ENCODE measurements at places on chromosomes 11 and 22. TPM values are rescaled to one million over a fixed set of nuclear protein-coding genes. Genes with fewer than 3 reads are reported as not detected.
A peak's percentile ranks its signal among the peaks of the same experiment; 100 is the strongest.

- no peak overlapping the region for H3K27ac ChIP-seq
- DNase-seq, result no peak
- no peaks in the 10 kb centered on the region for H3K36me3 ChIP-seq
Observed at GRCh38 chr11:126088999-126089398, 26.3 kb upstream of the CDON start.

GRCh38 chr22:22857607-22858558 lies 29.7 kb upstream of the IGLL5 start:
- no peaks in the 10 kb centered on the region for H3K36me3 ChIP-seq
- DNase-seq, result no peak
- H3K4me1 ChIP-seq, result no peaks in the 10 kb centered on the region
- H3K27ac ChIP-seq, result no peak overlapping the region

- H3K4me1 ChIP-seq, result peaks cover 85% of the 10 kb centered on the region
- peak overlapping the region; percentile 64 for H3K4me3 ChIP-seq
- peak overlapping the region; percentile 73 for H3K27ac ChIP-seq
- DNase-seq, result peak; percentile 86
Observed at GRCh38 chr22:39242595-39243438, 2.0 kb downstream of the PDGFB start.

DNA sequence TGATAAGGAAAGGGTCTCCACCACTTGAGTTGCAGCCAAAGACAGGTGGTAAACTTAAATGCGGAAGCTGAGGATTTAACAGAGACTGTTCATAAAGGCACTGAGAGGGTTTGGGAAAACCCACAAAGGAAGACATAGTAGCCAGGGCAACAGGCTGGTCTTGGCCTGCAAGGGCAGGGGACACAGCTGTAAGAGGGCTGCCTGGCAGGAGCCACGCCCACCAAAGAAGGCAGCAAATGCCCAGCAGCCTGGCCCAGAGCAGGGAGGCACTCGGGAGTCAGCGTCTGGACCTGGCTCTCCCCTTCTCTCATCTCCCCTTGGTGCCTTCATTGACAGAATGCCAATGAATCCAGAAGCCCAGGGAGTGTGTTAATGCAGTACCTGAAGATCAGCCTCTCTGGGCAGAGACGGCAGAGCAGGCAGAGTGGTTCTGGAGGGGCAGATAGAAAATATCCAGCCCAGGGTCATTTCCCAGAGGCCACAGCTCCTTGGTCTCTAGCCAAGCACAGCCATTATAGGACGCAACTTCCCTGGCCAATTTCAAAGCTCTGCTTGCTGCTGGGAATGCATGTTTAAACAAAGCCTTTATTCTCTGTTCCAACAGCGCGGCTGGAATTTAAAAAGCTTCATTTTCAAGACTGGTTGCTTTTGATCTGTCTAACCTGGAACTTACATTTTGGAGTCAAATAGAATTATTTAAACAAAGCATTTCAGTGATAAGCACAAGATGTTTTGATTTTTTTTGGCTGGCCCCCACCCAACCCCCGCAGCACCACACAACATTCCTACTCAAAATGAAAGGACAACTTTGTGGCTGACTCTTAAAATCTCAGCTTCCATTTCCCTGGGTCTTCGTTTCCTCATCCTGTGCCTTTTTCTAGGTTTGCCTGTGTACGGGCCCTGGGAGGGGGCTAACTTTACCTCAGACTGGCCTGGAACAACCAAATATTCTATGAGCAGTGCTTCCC lies 125.6 kb upstream of the LMO1 start:
- DNase-seq, result peak; percentile 22
- no peak overlapping the region for H3K27ac ChIP-seq
- H3K27me3 ChIP-seq, result no peaks in the 10 kb centered on the region
- H3K4me3 ChIP-seq, result no peak overlapping the region
- no peaks in the 10 kb centered on the region for H3K4me1 ChIP-seq

SERPIND1 gene
- total RNA-seq, result 0.61 TPM

DNA sequence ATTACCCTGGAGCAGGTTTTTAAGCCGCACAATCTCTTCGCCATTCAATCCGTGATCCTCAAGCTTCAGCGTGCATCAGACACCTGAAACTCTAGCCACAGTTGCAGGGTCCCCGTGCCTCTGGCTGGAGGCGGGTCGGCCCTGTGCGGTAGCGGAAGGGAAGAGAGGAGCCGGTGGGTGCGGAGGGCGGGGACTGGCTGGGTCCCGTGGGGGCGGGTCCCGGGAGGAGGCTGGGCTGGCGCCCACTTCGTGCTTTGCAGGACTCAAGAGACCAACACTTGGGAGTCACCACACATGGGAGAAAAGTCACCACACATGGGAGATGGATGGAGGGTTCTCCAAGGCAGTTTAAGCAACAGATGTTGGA lies 772 bp downstream of the C22orf15 start:
- no peaks in the 10 kb centered on the region for H3K36me3 ChIP-seq
- H3K4me3 ChIP-seq, result peak overlapping the region; percentile 20
- H3K4me1 ChIP-seq, result peaks cover 34% of the 10 kb centered on the region

MS4A3 gene
- total RNA-seq, result not detected

MOB2 gene
- 47.5 TPM for total RNA-seq

GRCh38 chr11:35118906-35119305 lies 20.1 kb upstream of the CD44 start:
- H3K27ac ChIP-seq, result no peak overlapping the region
- no peaks in the 10 kb centered on the region for H3K4me1 ChIP-seq
- no peak overlapping the region for H3K4me3 ChIP-seq
- DNase-seq, result no peak
- no peaks in the 10 kb centered on the region for H3K27me3 ChIP-seq
- H3K36me3 ChIP-seq, result no peaks in the 10 kb centered on the region

DNA sequence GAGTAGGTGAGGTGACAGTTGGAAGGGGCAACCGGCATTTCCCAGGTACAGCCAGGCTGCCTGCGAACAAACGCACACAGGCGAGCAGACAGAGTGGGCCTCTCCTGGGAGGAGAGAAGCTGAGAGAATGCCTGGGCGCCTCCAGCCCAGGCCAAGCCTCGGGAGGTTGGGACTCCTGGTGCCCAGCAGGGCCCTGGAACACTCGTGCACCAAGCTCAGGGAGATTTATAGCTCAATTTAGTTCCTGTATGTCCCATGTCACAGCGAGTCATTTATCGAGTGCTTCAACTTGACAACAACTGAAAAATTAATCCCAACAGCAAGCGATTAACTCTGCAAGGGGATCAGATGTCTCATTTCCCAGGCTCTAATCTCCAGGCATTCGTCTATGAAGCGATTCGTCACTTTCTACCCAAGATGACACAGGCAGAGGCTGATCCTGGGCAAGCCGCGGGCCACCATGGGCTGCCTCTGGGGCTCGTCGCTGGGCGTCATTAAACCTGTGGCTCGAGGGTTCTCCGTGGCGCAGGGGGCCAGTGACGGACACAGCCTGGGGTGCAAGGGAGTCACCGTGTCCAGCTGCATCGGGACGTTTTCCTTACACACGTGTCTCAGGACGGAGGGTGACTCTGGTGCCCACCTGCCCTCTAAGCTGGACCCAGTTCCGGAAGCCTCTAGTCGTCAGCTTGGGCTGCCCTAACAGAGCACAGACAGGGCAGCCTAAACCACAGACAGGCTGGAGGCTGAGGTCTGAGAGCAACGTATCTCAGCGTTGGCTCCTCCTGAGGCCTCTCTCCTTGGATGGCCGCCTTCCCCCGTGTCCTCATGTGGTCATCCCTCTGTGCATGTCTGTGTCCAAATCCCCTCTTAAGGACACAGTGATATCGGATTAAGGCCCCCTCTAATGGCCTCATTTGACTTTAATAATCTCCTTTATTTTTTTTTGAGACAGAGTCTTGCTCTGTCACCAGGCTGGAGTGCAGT lies 154.1 kb downstream of the CTTN start:
- H3K27me3 ChIP-seq, result no peaks in the 10 kb centered on the region
- no peak overlapping the region for H3K27ac ChIP-seq
- no peaks in the 10 kb centered on the region for H3K36me3 ChIP-seq
- DNase-seq, result no peak

DNA sequence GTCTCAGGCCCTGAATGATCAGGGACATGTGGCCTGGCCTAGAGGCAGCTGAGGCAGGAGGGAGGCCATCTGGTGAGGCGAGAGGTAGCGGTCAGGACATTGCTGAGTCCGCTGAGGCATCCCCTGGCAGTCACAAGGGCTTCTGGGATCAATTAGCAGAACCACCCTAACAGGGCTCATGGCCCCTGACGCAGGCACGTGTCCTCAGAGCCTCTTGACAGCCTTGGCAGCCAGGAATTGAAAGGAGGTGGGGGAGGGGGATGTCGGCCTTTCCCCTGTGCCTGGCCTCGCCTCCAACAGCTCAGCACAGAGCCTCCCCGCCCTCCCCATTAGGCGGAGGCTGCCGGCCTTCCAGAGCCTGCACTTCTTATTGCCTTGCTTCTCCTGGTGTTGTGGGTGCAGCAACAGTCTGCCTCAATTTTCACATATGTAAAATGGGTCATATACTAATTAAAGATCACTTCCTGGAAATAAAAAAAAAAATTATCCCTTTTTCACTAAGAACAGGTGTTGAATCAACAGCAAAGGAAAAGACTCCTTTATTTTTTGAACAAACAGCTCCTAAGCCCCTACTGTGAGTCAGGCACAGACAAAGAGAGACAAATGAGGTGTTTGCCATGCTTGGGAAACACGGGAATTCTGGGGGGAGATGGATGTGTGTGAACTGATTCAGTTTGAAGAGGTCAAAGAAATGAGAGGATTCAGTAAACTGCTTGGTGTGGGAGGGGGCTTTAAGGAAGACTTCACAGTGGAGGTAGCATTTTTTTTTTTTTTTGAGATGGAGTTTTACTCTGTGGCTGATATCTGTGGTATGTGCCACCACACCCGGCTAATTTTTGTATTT lies 55.3 kb downstream of the NFAM1 start:
- no peaks in the 10 kb centered on the region for H3K27me3 ChIP-seq
- H3K36me3 ChIP-seq, result no peaks in the 10 kb centered on the region
- peak overlapping the region; percentile 83 for H3K27ac ChIP-seq
- no peaks in the 10 kb centered on the region for H3K4me1 ChIP-seq
- no peak overlapping the region for H3K4me3 ChIP-seq
- DNase-seq, result peak; percentile 88

DNA sequence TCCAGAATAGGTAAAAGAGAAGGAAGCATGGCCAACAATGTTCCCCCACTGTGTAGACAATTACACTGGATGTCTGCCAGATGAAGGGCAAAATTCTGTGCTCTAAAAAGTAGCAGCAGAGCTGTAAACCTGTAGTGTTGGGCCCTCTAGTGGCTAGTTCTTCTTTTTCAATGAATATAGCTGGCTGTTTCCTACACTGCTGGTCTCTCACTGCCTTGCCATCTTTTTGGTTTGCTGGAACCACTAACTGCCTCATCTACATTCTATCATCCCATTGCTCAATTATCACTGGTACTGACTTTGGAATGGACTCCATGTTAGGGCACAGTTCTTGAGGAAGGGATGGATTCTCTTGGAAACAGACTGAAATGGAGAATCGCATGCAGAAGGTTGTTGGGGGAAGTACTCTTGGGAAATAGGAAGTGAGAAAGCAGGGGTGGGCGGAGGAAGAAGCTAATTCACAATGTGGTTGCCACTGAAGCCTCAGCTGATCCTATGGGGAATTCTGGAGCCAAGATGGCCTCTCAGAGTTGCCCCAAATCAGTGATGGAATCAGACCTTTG lies 17.9 kb downstream of the KCNE3 start:
- H3K27me3 ChIP-seq, result no peaks in the 10 kb centered on the region
- H3K27ac ChIP-seq, result no peak overlapping the region
- no peaks in the 10 kb centered on the region for H3K36me3 ChIP-seq
- DNase-seq, result no peak
- H3K4me1 ChIP-seq, result peaks cover 9% of the 10 kb centered on the region

TEF gene
- 14.2 TPM for total RNA-seq

DNA sequence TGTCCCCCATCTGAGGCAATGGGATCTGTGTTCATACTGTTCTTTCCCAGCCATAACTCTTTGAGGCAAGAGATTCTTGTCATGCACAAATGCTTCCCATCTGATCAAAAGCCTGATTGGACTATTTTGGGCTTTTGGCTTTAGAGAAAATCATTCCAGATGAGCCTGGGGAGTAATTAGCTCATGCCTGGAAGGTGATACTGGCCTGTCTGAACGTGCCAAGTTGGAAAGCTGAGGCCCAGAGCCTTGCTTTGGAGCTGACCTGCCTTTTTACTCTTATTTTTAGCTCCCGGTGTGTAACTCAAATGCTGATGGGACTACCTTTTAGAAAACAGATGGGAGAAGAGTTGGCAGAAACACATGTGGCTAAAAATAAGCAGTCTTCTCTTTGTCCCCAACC lies 105.0 kb downstream of the DBX1 start:
- H3K4me1 ChIP-seq, result no peaks in the 10 kb centered on the region
- H3K27ac ChIP-seq, result no peak overlapping the region
- no peaks in the 10 kb centered on the region for H3K27me3 ChIP-seq
- H3K4me3 ChIP-seq, result no peak overlapping the region
- no peak for DNase-seq

DNA sequence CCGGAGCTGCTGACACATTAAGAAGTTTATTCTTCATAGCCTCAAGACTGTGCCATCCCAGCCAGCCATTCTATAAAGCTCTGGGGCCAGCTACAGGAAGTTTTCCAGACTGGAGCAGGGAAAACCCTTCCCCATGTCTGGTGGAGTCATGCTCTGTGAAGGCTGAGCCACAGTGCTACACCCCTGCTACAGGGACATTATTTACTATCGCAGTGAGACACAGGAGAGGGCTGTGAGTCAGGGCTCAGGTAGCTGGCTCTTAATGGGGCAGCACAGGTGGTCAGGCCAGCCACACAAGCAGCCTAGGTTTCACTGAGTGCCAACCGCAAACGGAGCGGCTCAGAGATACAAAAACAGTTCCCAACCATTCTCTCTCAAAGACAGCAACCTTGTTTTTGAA lies 12.1 kb downstream of the HPS4 start:
- no peak overlapping the region for H3K4me3 ChIP-seq
- H3K27ac ChIP-seq, result peak overlapping the region; percentile 18
- H3K36me3 ChIP-seq, result peaks cover 47% of the 10 kb centered on the region
- DNase-seq, result no peak
- H3K4me1 ChIP-seq, result no peaks in the 10 kb centered on the region

P2RY2 gene
- total RNA-seq, result 11.1 TPM

DNA sequence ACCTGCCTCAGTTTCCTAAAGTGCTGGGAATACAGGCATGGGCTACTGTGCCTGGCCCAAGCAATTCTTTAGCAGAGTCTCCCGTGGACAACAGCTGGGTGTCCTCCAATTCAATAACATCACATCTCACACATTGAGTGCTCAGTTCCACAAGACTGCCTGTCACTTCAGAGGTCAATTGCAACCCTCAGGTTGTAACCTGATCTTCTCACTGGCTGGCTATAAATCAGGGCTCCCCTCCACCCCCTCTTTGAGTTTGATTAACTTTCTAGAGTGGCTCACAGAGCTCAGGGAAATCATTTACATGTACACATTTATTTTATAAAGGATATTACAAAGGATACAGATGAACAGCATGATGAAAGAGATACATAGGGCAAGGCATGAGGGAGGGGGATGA lies 68.1 kb downstream of the MCHR1 start:
- no peaks in the 10 kb centered on the region for H3K4me1 ChIP-seq
- H3K27me3 ChIP-seq, result no peaks in the 10 kb centered on the region
- H3K27ac ChIP-seq, result no peak overlapping the region
- DNase-seq, result no peak
- H3K36me3 ChIP-seq, result no peaks in the 10 kb centered on the region
